ENCODE measurements at places on chromosomes 1 and 21.

- no peak for DNase-seq
Measured at GRCh38 chr1:35461966-35462651, 95.1 kb downstream of the KIAA0319L start.

DNA sequence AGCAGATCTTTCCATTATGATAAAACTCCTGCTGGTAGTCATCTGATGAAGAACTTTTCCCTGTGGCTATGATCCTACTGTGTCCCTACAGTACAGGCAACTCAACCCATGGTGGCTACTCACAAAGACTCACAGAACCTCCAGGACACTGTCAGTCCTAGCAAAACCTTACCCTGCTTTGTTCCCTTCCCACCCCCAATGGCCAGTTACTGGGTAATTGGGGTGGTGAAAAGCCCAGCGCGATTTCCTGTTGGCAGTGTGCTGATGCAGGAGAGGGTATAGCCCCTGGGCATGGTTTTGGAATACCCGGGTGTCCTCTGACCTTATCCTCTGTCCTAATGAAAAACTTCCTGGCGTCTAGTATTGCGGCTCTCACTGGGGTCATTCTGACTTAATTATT is 533 bp upstream of the RGL1 start:
- DNase-seq = peak; percentile 20

DNA sequence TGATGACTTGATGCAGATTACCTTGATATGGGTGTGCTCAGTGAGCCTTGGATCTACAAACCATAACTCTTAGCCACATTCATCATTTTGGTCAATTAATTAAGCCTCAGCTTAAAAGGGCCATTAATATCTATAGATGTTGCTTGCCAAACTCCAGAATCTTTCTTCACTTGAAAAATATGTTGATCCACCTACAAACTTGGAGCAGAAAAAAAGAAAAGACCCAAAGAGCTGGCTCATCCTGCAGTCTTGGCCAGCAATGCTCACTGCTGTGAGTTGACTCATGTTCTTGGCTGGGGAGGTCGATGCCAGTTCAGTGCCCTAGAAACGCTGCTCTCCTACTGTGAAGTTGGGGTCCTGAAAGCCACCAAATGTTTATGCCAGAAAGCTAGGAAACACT is 75.4 kb downstream of the DPT start:
- no peak for DNase-seq

- no peak for DNase-seq
Measured at GRCh38 chr1:172991674-172992400, 58.9 kb downstream of the TNFSF18 start.

DNA sequence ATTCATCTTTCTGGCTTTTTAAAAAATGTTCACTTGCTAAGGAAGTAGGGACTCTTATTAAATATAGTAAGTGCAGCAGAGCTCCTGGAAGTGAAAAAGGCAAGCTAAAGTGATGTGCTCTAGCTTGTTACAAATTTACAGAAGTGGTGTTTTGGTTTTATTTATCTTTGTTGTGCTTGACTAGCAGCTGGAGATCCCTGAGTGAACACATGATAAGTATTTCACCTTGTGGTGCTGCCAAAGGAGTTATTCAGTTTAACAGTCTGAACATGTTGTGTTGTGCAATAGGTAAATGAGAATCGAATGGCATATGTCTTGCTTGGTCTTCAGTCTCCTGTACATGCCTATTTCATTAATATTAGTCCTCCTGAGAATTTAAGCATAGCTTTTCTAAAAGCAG is 315.7 kb downstream of the TPR start:
- no peak for DNase-seq

- peak; percentile 72 for DNase-seq
Measured at GRCh38 chr1:205317311-205317917, 4.1 kb downstream of the NUAK2 start.

DNA sequence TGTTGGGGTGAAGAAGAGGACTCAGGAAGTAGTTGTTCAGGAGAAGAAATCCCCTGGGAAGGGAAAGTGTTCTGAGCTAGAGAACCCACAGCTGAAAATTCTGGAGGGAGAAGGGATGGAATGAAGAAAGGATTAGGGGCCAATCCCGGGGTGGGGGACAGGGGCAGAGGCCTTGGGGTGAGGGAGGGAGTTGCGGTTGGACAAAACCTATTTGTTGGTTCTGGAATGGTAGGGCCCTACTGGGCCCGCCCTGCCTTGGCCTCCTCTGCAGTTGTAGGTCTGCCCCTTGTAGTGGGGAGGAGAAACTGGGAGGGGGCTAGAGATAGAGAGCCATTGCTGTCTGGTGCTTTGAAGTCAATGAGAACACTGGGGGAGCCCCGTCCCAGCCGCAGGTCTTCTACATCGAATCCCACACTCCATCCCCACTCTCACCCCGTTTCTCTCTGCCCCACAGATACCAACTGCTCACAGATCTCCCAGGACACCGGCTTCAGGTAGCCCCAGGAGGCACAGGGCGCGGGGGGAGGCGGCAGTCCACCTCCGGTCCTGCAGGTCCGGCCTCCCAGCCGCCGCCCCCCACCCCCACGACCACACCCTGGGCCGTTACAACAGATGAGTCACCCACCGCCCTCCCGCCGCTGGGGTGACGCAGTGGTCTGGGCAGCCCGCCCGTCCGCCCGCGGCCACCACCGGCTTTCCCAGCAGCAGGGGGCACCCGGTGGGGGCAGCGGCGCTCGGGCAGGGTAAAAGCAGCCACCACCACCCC is 1.1 kb downstream of the TAGLN2 start:
- peak; percentile 91 for DNase-seq

GRCh38 chr1:172326136-172326535 is 94.3 kb upstream of the C1orf105 start:
- DNase-seq = no peak

- no peak for DNase-seq
Measured at GRCh38 chr1:219990782-219991510, 55.4 kb downstream of the EPRS1 start.

DNA sequence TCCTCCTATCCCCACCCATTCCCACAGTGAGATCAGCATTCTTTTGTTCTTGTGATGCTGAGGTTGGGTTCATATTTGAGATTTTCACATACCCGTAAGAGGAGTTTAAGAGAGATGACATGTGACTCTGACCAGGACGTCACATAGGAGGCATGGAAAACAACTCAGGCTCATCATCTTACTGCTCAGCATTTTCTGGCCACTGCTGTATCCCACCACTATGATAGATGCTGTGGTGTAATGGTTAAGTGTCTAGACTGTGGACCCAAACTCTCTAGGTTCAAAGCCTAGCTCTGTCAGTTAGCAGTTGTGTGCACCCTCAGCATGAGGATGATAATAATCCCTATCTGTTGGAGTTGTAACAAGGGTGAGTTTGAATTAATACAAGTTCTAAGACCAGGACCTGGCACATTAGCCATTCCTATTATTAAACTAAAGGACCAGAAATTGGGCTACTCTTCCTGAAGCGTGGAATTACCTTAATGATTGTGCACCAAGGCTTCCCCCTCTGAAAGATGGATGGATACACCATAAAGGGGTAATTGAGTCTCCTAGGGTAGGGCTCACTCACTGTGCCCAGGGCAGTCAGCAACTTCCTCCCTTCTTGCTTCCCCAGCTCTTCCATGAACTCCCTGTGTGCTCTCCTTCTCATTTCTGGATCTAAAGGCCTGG is 40.9 kb downstream of the LGR6 start:
- no peak for DNase-seq

- no peak for DNase-seq
Measured at GRCh38 chr21:41653954-41654491, 112.8 kb downstream of the RIPK4 start.
